ENCODE measurements at places on chromosomes 11 and 22.

GRCh38 chr22:48391820-48392219 is 1435.9 kb downstream of the BRD1 start:
- DNase-seq, result no peak

- no peak for DNase-seq
Measured at GRCh38 chr11:67253872-67254624, 12.2 kb upstream of the GRK2 start.

DNA sequence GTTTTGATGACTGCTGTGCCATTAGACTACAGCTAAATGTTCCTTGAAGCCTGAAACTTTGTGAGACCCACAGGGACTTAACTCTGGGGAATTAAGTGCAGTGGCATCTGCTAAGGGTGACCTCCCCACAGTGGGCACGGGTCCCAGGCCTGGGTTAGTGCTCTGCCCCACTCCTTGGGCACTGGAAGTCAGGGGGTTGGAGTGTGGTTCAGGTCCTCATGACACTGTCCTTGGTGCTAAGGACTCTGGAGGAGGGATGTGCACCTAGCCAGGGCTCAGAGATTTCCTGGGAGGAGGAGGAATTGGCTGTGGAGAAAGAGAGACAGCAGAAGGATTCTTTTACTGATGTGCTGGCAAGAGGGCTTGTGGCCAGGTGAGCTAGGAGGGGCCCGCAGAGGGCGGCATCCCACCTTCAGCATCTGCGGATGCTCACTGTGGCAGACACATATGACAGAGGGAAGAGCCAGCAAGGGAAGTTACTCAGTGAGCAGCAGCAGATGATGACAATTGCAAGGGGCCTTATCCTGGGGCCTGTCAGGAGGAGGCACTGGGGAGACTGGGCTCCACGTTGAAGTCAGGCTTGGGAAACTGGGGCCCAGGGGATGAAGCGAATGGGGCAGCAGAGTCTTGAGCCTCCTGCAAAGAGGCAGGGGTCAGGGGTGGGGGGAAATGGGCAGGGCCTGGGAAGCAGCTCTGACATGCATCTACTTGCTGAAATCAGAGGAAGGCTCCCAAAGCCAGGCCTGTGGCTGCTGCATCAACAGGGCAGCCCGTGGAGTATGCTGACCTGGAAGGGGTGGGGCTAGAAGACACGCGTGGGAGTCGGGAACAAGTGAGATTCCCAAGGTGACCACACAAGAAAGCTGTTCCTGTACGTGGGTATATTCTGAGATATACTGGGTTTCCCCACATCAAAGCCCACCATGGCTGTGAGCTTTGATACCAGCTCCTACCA is 144.0 kb downstream of the MPPED1 start:
- no peak for DNase-seq

- no peak for DNase-seq
Measured at GRCh38 chr11:77789731-77790476, 30.6 kb downstream of the RSF1 start.

DNA sequence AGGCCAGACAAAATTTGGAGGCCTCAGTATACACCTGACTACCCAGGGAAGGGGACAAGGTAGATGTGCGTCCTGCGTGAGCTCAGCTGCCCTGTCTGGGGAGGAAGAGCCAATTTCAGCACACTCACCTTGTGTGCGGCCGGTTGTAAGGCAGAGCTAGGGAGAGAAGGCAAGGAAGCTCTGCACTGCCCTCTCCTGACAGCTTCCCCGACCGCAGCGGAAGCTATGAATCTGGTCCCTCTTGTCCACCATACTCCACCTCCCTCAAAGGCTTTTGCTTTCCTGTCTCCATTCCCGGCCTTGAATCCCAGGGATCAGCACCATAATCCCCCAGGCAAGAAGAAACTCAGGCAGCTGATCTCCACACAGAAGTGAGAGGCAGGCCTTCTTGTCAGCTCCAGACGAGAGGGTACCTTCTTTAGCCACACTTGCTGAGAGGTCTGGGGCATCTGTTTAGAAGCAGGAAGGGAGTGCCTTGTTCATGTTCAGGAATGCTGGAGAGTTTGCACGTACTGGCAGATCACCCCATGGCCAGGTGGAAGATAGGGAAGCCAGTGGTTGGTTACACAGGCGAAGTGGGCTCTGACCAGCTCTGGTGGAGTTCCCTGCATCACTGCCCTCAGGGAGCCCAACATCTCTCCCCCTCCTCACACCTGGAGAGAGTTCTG is 62.5 kb downstream of the FEZ1 start:
- no peak for DNase-seq

DNA sequence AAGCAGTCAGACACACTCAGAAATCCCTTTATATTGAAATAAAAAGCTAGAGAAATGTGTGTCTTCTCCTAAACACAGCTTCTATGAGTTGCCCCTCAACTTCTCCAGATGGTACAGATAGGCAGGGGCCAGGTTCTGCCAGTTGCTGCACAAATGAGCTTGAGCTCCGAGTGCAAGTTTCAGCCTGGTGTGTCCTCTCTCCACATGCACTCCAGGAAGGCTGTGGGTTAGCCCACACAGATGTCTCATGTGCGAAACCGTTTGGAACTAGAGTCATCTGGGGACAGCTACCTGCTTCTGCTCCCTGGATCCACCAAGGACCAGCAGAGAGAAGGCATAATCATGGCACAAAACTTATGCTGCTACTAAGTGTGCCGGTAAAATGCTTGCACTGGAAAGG is 812.6 kb downstream of the OPCML start:
- DNase-seq, result no peak

- DNase-seq, result no peak
Measured at GRCh38 chr22:35329114-35329847, 29.6 kb downstream of the TOM1 start.

DNA sequence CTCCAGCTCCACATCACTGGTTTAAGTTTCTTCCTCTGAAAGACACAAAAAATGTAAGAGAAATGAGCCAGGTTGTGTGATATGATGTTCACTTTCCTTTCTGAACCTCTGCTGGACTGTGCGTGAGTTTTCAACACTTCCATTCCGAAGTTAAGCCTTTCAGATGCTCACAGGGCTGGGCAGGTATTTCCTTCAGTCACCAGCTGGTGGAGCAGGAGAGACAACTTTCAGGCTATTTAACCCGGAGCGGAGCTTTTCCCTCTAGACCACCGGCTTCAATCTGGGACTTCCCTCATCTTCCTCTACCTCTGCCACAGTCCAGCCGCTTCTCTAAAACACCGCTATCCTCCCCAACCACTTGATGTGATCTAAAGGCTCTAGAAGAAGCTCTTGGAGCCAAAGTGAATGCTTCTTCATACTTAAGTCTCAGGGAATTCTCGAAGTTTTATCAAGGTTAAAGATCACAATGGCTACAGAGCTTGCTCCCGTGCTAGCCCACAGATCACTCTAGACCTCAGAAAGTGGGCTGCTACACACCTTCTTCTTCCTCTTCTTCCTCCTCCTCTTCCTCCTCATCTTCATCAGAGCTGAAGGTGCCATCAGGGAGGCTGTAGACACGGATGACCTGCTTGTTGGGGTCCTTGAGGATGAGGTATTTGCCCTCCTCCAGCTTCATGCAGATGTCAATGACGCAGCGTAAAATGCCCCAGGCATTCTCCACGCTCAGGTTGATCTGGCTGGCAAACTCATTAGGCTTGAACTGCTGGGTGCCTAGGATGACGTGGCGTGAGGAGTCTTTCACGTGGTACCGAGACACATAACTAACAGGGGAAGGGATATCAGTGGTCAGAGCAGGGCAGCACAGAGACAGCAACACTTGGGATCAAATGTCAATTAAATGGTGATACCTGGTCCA is 4.4 kb upstream of the FOXRED2 start:
- DNase-seq, result no peak

DNA sequence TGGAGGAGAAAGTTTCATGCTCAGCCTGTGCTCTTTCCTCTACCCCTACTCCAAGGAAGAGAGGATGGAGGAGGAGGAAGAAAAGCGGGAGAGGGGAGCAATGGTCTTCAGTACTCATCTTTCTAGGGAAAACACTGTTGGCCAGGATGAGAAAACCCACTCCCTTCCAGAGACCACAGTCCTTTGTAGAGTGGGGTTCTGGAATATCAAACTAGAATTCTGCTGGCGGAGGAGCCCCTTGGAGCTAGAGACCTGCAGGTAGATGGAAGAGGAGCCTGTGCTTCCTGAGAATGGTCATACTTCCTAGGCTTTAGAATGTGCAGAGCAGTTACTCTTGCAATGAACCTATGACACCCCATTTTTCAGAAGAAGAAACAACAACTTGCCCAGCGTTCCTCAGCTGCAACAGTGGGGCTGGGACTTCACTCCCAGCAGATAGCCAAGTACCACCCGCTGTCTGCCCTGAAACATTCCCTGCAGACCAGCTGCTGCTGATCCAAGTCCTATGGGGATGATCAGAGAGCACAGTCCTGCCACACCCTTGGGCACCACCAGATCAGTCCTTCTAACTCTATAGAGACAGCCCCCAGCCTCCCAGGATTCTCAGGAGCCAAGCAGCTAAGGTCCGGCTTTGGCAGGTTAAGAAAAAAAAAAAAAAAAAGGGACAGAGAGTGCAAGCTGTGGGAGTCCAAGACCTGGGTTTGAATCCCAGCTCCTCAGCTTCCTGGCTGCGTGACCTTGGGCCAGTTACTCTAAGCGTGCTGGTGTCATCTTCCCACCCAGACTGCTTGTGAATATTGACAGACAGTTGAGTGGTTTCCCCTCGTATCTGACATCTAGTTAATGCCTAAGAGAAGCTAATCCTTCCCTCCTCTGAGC is 664 bp downstream of the PTGDR2 start:
- no peak for DNase-seq

GRCh38 chr11:130088919-130089673 is 19.4 kb downstream of the APLP2 start:
- no peak for DNase-seq

GRCh38 chr11:61082931-61083531 is 19.3 kb upstream of the CD5 start:
- DNase-seq, result no peak

DNA sequence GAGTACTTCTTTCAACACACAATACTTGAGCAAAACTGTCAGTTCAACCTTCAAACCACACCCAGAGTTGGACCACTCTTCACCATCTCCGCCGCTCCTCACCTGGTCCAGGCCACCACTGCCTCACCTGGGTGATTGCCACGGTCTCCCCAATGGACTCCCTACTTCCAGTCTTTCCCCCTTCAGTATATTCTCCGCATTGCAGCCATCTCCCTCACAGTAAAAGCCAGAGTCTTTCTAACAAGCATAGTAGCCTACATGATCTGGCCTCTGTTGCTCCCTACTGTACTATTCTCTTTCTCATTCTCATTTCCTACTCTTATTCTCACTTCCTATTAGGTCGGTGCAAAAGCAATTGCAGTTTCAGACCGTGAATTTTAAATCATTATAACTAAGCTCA is 28.5 kb downstream of the AASDHPPT start:
- DNase-seq, result no peak

- no peak for DNase-seq
Measured at GRCh38 chr22:20965888-20966855, 883 bp upstream of the AIFM3 start.

- no peak for DNase-seq
Measured at GRCh38 chr11:126185259-126186024, 26.0 kb downstream of the RPUSD4 start.

DNA sequence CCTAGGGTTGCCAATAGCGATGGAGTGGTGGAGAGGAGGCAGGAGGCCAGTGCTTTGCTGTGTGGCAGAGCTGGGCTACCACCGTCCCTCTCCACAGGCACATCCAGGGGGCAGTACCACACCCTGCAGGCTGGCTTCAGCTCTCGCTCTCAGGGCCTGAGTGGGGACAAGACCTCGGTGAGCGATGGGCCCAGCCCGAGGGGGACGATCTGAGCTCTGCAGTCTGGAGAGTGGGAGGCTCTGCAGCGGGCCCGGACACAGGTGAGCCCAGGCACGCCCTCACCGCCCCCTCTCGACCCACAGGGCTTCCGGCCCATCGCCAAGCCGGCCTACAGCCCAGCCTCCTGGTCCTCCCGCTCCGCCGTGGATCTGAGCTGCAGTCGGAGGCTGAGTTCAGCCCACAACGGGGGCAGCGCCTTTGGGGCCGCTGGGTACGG is 2.5 kb downstream of the PKP3 start:
- DNase-seq, result no peak

GRCh38 chr11:65355013-65355775 is 643 bp downstream of the TIGD3 start:
- peak; percentile 37 for DNase-seq

GRCh38 chr11:34616830-34617504 is 3.9 kb upstream of the EHF start:
- no peak for DNase-seq

DNA sequence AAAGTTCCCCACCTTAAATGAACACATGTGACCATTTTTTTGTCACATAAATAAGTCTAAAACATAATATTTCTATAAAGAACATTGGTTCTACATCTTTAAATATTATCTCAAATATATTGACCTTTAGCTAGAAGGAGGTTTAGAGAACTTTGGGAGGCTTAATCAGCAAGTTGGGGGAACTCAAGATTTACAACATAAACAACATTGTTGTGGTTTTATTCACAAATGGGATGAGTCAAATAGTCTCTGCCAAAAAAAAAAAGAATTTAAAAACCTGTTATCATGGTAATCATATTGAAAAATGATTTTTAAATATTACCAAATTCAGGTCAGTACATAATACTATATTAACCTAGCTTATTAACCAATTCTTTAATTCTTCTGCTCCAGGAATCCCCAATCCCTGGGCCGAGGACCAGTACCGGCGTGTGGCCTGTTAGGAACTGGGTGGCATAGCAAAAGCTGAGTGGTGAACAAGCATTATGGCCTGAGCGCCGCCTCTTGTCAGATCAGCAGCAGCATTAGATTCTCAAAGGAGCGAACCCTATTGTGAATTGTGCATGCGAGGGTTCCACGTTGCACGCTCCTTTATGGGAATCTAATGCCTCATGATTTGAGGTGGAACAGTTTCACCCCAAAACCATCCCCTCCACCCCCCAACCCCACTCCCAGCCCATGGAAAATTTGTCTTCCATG is 98.2 kb downstream of the RDX start:
- DNase-seq, result no peak

- no peak for DNase-seq
Measured at GRCh38 chr11:117425679-117426296, 98.1 kb downstream of the CEP164 start.

DNA sequence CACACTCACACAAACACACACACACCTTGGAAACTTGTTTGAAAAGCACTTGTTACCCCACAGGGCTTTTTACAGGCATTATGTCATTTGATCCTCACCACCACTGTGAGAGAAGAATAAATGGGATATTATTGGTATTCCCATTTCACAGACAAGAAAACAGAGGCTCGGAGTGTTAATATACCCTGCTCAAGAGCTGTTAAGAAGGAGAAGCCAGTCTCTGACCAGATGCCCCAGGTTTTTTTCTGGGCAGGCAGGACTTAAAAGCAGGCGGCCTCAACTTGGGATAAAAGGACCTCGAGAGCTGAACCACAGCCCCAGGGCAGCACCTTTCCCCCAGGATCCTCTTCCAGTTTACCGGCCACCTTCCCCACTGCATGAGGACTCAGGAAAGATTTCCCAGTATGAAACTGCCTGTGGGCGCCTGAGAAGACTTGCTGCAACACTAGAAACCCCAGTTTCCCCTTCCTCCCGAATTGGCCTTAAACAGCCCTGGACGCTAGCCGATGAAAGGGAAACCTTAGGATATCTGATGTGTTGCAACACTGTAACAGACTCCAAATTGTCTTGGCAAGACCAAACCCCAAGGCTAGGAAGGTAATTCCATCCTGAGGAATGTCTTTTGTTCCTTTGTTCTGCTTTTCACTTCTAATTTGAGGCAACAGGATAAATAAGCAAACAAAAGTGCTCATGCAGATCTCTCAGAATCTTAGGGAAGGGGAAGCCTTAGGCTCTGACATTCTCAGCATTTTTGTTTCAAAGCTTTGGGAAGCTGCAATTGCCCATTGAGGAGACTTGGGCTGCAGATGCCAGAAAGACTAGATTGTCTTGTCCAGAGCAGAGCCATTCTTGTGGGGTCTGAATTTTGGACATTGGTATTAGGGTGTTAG is 173.5 kb downstream of the TRIM29 start:
- no peak for DNase-seq

- DNase-seq, result no peak
Measured at GRCh38 chr22:36461665-36462649, 19.5 kb downstream of the TXN2 start.

Data from immature natural killer cell (primary cell).